ENCODE measurements at places on chromosomes 13 and 19.

DNA sequence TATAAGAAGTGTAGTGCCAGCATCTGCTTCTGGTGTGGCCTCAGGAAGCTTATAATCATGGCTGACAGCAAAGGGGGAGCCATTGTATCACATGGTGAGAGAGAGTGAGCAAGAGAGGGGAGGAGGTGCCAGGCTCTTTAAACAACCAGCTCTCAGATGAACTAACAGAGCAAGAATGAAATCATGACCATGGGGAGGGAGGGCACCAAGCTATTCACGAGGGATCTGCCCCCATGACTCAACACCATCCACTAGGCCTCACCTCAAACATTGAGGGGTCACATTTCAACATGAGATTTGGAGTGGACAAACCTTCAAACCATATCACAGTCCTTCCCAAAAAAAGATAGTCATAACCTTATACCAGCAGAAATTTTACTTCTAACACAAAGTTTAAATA, 174.0 kb downstream of the GPC5 start:
- no peak for DNase-seq

- DNase-seq = no peak
These were observed 22.3 kb downstream of the PEPD start for GRCh38 chr19:33499248-33499647.

- DNase-seq = peak; percentile 25
These were observed 193.6 kb downstream of the KCNRG start for GRCh38 chr13:50208826-50209335.

- DNase-seq = peak; percentile 62
These were observed 9.5 kb downstream of the STK11 start for GRCh38 chr19:1214862-1215731.

DNA sequence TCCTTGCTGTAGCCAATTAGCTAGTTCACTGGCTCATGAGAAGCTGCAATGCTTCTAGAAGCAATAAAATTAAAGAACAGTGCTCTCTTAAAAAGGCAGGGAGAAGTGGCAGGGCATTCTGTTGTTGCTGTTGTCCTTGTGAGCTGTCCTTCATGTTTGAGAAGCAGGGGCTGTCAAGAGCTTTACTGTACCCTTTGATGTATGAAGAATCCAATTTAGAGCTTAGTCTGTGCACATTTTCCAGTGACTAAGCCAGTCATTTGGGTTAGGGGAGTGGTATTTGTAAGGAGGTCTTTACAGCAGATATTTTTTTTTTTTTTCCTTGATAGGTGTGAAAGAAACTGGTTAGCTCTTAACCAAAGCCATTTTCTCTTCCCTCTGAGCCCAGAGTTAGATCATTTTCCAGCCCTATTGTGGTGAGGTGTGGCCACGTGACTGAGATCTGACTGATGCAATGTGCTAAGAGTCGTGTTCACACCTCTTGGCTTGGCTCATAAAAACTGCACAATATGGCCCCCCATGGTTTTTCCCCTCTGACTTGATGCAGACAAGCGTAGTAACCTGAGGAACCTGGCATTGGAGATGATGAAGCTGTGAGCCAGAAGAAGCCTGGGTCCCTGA, 309.6 kb upstream of the TMTC4 start:
- no peak for DNase-seq

DNA sequence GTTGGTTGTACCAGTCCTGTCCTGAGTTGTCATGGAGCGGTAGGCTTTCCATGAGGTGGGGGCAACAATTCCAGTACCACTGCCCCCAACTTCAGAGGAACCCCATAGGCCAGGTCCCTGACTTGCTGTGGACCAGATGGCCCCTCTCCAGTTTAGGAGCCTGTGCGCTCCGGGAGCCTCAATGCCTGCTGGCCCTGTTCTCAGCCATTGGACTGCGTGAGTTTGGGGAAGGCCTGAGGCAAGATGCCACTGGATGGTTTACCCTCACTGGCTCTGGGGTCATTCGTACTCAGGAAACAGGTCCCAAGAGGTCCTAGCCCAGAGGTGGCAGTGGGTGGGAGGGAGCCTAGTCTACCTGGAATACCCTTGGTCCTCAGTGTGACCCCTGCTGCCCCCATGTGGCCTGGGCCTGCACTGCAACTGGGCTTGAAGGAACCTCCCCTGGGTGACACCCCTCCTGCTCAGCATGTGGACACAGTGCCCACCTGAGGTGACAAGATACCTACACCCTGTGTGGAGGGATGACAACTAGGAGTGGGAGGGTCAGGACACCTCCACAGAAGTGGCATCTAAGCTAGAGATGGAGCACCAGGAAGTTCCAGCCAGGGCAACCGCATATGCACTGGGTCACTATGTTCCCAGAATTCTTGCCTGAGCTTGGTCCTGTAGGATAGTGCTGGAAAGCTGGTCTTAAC, 6.0 kb upstream of the PRR19 start:
- DNase-seq = peak; percentile 64

DNA sequence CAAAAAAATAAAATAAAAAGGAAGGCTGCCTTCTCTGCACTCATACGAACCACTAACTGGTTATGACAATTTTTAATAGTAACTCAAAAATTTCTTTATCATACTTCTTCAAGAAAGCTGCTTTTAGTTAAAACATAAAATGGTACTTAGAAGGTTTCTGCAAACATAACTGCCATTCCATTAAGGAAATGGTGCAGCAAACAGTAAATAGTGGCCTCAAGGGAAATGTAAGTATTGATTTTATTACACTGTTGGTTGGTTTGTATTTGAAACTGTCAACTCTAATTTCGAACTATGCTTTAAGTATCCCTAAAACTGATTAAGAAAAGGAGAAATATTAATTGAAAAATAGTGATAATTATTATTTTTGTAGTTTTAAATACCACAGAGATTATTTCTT, 278.0 kb downstream of the DACH1 start:
- DNase-seq = no peak

DNA sequence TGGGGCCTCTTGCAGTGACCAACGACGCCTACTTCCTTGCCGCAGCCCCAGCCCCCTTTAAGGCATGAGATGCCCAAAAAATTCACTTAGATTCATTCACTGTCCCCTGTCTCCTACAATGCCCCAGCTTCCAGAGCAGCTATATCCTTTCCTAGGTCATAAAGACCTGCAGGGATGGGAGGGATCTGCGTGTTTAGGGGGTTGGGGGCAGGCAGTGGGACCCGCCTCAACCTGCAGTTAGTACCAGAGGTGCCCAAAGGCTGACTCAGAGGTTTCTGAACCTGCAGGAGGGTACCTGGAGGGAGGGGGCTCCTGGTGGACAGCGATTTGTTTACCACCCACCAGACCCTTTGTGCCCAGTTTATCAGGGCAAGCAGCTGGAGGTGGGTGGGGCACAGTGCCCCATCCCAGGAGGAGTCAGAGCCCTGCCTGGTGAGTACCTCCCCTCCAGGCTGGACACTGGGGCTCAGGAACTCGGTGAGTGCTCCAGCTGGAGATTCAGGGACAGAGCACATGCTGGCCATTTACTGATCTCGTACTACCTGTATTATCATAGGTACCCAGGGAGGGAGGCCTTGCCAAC, 10.1 kb downstream of the RPS28 start:
- DNase-seq = no peak
